GM13976 (cell line): ENCODE measurements at places on chromosomes 6 and 20.

- DNase-seq: peak; percentile 62
These were observed 607.1 kb downstream of the COL12A1 start for GRCh38 chr6:74598462-74599393.

DNA sequence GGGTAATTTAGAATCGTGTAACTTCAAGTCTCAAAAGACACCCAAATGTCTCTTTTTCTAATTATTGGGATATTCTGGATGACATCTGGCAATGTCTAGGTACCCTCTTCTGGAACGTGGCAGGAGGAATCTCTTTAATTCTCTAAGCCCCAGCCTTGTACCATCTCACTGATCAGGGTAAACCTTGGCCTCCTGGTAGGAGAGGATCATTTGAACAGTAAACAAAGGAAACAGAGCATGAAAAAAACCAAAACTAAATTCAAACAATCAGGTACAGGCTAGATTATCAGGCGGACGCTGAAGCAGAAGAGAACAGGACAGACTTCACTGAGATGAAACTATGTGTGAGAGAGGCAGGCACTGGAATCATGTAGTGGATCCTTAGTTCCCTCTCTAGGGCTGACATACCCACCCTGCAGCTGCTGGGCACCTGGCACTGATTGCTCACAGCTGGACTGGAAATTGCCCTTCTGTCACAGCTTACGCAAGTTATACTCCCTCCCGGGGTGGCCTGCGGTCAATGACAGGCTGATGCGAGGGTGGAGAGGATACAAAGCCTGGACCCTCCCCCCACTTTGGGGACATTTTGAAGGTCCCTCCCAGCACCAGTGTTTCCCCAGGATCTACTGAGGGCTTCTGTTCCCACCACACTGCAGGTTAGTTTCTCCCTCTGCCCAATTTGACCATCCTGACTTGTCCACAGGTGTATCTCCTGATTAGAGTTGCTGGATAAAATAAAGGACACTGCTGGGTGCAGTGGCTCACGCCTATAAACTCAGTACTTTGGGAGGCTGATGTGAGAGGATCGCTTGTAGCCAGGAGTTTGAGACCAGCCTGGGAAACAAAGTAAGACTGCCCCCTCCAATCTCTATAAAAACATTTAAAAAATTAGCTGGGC, 20.6 kb upstream of the ZBTB24 start:
- no peak for DNase-seq

GRCh38 chr20:63625771-63626423, 1.0 kb downstream of the GMEB2 start:
- DNase-seq: peak; percentile 62

- DNase-seq: no peak
These were observed 15.7 kb downstream of the BRD2 start for GRCh38 chr6:32983964-32984621.

- DNase-seq: no peak
These were observed 57.1 kb downstream of the SNAI1 start for GRCh38 chr20:50039706-50040431.

- DNase-seq: no peak
These were observed 12.4 kb downstream of the FRS3 start for GRCh38 chr6:41767112-41767833.

DNA sequence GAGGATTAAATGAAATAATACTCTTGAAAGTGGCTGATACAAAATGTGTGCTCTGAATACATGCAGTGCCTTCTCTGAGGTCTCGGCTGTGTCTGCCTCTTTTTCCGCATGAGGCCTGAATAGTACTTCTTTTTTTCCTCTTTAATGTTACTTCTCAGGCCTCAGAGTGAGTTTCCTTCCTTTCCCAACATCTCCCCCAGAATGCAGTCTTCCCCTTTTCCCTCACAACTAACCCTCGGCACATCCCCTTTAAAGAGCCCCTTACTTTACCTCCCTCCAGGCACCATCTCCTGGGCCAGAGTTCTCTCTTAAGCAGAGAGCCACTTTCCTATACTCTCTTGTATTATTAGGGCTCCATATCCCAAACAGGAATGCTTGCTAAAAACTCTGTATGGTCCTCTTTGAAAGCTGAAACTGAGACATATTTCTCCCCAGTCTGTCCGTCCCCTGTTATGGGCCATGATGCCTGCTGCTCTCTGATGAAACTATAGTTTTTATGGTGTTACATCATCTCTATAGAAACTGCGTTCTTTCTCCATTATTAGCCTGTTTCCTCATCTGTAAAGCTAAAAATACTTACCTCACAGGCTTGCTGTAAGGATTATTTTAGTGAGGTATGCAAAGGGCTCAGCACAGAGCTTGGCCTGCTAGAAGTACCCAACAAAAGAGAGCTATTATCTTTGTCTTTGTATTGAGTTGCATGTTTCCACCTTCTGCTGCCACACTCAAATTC, 2.3 kb downstream of the PLAGL2 start:
- DNase-seq: peak; percentile 43

GRCh38 chr20:63499338-63499969, 571 bp upstream of the EEF1A2 start:
- DNase-seq: no peak

GRCh38 chr6:151566557-151566956, 72.7 kb downstream of the CCDC170 start:
- DNase-seq: no peak

DNA sequence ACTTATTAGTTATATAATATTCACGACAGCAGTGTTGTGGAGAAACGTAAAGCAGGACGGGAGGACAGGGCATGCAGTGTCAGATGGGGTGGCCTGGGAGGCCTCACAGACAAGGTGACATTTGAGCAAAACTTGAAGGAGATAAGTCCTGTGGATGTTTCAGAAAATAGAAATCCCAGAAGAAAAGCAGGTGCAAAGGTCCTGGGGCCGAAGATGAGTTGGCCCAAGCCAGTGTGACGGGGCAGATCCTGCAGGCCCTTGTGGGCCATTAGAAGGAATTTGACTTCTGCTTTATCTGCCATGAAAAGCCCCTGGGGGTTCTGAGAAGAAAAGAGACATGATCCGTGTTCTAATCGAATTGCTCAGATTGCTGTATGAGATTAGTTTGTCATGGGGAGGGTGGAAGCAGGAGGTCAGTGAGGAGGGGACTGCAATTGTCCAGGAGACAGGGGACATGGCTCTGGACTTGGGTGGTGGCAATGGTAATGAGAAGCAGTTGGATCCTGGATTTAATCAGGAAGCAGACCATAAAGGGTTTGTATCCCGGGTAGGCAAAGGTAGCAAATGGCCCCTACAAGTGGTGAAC, 437.4 kb upstream of the SULF2 start:
- no peak for DNase-seq

DNA sequence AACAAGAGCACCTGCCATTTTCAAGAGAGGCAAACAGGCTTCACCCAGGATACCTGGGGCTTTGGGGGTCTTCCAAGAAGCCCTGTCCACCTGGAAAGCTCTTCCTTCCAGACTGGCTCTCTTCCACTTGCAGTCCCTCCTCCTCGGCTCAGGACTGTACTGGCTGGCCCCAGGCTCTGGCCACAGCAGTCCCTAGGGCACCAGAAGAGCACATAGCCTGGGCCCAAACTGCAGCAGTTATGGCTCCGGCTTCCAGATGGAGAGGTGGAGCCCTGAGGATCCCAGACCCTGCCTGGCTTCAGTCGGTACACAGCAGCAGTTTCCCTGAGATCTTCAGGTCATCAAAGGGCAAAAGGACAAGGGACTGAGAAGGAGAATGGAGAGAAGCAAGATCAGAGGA, 1.6 kb upstream of the SLC35B2 start:
- DNase-seq: no peak

DNA sequence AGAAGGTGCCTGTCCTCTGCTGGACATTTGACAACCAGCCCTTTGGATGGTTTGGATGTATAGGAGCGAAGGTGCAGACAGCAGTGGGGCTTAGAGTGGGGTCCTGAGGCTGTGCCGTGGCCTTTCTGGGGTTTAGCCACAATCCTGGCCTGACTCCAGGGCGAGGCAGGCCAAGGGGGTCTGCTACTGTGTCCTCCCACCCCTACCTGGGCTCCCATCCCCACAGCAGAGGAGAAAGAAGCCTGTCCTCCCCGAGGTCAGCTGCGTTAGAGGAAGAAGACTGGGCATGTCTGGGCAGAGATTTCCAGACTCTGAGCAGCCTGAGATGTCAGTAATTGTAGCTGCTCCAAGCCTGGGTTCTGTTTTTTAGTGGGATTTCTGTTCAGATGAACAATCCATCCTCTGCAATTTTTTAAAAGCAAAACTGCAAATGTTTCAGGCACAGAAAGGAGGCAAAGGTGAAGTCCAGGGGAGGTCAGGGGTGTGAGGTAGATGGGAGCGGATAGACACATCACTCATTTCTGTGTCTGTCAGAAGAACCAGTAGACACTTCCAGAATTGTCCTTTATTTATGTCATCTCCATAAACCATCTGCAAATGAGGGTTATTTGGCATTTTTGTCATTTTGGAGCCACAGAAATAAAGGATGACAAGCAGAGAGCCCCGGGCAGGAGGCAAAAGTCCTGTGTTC, 1.3 kb upstream of the CDKN1A start:
- no peak for DNase-seq

DNA sequence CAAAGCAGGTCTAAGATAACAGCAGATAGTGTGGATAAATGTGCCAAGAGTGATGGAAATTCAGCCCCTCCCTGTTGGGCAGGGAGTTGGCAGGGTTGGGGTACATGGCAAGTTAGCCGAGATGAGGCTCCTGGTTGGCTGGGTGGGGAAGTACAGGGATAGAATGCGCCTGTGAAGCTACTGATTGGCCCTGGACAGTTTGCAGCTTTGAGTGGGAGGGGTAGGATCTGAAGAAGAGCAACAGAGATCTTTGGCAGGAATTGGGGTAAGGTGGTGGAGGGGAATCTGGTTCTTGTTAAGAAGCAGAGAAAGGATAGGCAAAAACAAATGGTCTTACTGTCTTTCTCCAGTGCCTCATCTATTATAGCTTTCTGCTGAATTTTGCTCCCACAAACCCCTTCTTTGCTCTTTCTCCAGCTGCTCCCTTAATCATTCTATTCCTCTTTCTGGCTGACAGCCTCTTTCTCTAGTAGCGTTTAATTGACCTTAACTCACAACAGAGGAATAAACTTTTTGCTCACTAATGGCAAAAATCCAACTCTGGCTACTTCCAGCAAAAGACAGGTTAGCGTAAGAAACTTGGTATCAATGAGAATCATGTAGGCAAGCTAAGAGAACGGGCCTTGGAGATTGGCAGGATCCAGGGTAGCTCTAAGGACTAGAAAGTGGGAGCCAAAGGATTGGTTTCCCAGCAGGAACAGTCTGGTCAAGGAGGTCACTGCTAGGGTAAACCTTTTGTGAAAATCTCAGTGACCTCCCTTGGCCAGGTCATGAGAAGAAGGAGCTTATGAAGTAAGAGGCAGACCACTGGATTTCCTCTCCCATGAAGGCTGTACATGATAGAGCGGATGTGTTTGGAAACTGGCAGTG, 86.3 kb upstream of the CARMIL1 start:
- no peak for DNase-seq

- DNase-seq: no peak
These were observed 35.1 kb downstream of the SYNJ2 start for GRCh38 chr6:158016571-158017383.

GRCh38 chr6:139051396-139052060, 23.0 kb downstream of the ABRACL start:
- DNase-seq: no peak

DNA sequence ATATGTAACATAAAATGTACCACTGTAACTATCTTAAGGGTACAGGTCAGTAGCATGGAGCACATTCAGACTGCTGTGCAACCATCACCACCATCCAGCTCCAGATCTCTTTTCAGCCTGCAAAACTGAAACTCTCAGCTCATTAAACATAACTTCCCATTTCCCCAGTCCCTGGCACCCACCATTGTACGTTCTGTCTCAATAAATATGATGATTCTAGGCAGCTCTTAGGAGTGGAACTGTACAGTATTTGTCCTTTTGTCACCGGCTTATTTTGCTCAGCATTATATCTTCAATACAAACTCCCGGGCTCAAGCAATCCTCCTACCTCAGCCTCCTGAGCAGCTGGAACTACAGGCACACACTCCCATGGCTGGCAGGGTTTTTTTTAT, 1.5 kb downstream of the ZC3H12D start:
- no peak for DNase-seq

GRCh38 chr20:6750438-6750837, 17.0 kb upstream of the BMP2 start:
- DNase-seq: no peak

- no peak for DNase-seq
These were observed 36.4 kb upstream of the ENPP5 start for GRCh38 chr6:46207174-46207573.

GRCh38 chr6:161963634-161964234, 689.9 kb upstream of the AGPAT4 start:
- DNase-seq: no peak

GRCh38 chr6:1613688-1614447, 4.2 kb downstream of the FOXC1 start:
- DNase-seq: no peak

DNA sequence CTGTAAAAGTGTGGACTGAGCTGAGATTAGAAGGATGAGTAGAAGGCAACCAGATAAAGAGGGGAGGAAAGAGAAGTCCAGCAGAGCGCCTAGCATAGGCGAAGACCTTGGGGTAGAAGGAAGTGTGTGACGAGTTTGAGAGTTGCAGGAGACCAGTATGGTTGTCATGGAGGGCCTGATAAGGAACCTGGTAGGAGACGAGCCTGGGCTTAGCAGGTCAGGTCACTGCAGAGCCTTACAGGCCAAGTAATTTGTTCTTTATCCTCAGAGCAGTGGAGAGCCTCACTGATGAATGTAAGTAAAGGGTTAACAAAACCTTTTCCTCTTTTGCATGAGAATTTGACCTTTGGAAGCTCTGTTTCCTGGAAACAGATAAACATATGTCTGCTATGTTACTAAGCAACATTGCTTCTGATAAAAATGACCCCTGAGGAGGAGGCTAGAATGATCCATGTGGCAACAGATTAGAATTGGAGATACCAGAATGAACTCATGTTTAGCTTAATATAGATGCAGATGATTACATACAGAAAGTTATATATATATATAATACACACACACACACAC, 2.9 kb upstream of the TMEM74B start:
- DNase-seq: no peak

- no peak for DNase-seq
These were observed 312.3 kb downstream of the KIF16B start for GRCh38 chr20:16260911-16261310.

DNA sequence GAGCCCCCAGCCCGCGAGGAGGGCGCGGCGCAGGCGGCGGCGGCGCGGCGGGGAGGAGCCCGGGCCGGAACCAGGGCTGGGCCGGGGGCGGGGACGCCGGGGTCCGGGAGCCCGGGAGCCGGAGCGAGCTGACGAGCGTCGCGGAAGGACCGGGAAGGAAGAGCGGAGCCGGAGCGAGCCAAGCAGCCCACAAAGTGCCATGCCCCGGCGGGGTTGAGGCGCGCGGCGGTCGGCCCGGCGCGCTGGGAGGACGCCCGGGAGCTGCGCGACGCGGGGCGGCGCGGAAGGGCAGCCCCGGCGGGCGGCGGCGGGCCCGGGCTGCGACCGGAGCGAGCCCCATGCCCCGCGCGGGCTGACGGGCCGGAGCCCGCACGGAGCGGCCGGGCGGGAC, 289 bp downstream of the FOXP4 start:
- DNase-seq: no peak

- DNase-seq: peak; percentile 49
These were observed 494.7 kb upstream of the MAP3K7 start for GRCh38 chr6:91081452-91082067.
